RCC 7860 (cell line): ENCODE measurements at places on chromosomes 13 and 19.

DNA sequence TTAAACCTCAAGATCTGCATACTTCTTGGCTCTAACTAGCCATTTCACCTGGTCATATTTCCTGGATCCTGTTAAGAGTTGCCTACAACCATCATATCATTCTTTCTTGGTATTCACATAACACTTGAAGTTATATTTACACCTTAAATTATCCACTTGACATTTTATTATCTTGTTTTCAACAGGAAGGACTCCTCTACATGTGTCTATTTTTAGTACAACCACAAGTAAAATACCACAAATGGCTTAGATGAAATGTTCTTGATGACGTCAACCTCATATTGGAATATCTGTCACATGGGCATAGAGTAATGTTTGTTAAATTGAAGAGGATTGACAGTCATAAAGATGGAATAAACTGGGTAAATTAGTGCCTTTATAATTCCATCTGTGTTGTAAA lies 9.4 kb downstream of the PCDH20 start:
- no peak for DNase-seq

DNA sequence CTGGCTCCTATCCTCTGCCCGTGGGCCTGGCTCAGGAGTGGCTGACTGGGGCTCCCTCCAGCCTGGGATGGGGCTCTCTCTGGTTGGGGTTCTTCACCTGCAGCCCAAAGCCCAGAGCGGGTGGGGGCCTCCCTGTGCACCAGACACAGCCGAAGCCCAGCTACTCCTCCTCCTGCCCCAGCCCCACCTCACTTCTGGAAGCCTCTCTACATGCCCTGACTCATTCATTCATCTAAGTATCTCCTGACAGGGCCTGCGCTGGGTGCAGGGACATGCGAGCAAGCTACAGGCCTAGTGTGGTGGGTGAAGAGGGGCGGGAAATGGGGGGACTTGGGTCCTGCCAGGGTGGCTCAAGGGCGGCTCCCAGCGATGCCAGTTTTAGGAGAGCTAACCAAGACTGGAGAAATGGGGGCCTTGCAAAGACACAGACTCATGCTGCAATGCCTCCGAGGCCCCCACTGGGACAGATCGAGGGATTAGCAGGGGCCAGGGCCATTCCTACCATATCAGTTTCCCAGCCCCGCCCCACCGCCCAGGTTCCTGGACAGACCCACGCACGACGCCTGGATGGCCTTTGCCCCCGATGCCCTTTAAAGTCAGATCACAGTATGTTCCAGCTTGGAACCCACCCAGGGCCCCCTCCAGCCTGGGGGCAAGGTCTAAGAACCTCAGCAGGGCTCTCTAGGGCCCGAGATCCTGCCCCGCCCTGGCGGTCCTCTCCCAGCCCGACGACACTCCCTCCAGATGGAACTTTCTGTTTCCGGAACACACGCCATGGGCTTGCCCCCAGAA lies 12.6 kb downstream of the LSM4 start:
- no peak for DNase-seq

GRCh38 chr13:109611912-109612691 lies 174.3 kb downstream of the IRS2 start:
- no peak for DNase-seq

GRCh38 chr19:35913589-35913988 lies 5.5 kb upstream of the TYROBP start:
- DNase-seq: no peak

- DNase-seq: no peak
Measured at GRCh38 chr13:48536621-48537250, 3.9 kb upstream of the RCBTB2 start.

- DNase-seq: peak; percentile 17
Measured at GRCh38 chr13:102286326-102286725, 115.5 kb downstream of the FGF14 start.

DNA sequence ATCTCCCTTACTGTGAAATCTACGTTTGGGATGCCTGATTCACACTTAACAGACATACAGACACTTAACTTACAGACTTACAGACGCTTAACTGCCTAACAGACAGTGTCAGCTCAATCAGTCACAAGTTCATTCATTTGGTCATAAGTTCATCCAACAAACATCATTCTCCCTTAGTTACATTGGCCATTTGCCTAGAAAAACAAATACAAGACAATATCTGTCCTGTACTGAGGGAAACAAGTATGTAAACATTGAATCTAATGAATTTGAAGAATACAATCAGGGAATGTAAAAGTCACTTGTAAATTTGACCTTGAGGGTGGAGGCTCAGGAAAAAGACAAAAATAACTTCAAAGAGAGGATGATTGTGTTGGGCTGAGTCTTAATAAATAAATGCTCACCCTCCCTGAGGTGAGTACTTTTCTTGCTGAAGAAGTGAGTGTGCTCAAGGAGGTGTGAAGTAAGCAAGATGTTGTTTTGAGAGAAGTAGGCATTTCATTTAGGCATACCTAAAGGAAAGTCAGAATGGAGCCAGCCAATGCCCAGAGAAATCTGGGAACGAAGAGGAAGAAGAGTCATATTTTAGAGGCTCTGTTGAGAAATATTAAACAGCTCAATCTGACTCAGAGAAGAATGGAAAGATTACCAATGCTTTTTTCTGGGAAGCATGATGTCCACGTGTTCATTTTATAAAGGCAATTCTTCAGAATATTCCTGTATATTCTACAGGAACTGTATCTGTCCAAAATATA lies 958.4 kb upstream of the SLC10A2 start:
- no peak for DNase-seq

- no peak for DNase-seq
Measured at GRCh38 chr19:18596752-18597157, 8.2 kb downstream of the REX1BD start.

DNA sequence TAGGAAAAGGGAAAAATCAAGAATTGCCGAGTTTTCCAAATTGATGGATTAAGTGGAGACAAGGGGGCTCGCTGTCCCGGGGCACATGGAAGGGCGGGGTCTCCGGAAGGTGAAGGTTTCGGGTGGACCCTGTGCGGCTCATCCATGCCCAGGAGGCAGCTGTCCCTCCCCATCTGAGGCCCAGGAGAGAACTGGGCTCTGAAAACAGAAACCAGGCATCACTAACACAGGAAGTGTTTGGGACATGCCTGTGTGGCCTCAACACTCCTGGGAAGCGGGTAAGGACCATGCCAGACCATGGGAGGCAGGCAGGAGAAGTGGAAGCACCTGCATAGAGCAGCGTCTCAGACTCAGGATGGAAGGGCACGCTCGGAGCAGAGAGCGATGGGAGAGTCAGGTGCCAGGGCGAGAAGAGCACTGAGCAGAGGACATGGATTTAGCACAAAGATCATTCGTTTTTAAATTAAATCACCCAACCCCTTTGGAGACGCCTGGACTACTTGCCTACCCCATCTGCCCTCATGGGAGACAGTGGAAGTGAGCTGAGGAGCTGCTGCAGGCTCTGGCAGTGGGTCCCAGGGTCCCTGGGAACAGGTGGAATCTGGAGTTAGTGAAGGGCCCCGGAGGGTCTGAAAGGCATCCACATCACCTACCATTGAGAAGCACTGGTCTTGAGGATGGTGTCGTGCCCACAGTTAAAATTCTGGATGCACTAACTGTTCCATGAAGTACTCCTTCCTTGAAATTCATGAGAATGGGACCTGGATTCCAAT lies 183.2 kb upstream of the SOX1 start:
- no peak for DNase-seq

- no peak for DNase-seq
Measured at GRCh38 chr19:8074501-8074900, 21.9 kb downstream of the CCL25 start.

- DNase-seq: no peak
Measured at GRCh38 chr13:113804703-113805430, 45.8 kb downstream of the TMEM255B start.

DNA sequence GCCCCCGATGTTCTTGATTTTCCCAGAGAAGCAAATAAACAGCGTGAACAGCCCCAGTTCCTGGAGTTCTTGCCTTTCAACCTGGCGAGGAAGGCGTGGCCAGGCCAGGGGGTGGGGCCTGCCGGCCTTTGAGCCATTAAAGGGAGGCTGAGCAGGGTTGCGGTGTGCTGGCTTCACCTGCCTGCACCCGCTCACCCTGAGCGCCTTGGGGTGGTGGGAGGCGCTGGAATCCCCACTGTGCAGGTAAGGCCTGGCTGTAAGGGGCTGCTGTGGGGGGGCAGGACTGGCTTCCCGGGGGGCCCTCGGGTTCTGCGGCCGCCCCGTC lies 2.7 kb upstream of the MISP start:
- no peak for DNase-seq

GRCh38 chr13:92224052-92224821 lies 825.8 kb downstream of the GPC5 start:
- DNase-seq: no peak

DNA sequence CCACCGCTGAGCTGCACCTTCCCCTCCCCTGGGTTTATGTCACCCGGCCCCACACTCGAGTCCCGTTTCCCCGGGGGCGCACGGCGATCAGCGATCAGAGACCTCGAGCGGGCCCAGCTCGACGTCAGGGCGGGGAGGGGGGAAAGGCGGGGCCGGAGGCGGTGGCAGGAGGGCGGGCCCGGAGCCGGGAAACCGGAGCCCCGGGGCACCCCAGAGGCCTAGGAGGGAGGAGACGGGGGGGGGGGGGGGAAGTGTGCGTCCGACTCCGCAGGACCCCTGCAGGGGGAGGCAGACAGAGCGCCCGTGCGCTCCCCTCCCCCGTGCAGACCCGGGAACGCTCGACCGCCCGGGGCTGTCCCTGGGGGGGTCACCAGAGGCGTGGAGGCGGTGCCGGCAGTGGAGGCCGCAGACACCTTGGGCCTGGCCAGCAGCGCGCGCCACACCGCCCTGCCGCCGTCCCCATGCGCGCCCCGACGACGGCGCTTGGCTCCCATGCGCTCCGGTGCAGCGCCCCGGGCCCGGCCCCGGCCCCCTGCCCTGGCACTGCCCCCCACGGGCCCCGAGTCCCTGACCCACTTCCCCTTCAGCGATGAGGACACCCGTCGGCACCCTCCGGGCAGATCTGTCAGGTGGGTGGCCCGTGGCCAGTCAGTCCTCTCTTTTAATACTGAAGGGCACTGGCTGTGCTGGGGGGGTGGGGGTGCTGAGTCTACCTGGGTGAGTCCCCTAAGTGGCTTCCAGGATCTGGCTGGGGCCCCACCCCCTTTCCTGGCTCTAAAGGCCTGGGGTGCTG lies 11.8 kb downstream of the PDE4A start:
- DNase-seq: no peak

DNA sequence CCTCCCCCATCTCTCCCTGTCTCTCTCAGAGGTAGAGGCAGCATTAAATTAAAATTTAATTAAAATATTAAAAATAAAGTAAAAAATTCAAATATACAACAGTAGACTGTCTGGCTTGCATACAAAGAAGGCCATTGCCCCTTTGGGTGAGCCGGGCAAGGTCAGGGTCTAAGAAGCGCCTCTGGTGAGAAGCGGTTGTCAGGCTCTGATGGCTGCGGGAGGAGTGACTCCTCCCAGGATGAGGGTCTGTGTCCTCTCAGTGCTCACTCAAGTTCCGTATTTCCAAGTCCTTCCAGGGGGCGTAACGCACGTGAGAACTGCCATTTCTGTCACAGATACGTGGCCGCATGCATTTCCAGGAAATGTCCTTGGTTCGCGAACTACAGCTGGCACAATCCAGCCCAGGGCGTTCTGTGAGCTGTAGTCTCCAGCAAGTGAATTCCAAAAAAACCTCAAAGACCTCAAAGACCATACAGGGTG lies 737 bp upstream of the ZNF181 start:
- no peak for DNase-seq

DNA sequence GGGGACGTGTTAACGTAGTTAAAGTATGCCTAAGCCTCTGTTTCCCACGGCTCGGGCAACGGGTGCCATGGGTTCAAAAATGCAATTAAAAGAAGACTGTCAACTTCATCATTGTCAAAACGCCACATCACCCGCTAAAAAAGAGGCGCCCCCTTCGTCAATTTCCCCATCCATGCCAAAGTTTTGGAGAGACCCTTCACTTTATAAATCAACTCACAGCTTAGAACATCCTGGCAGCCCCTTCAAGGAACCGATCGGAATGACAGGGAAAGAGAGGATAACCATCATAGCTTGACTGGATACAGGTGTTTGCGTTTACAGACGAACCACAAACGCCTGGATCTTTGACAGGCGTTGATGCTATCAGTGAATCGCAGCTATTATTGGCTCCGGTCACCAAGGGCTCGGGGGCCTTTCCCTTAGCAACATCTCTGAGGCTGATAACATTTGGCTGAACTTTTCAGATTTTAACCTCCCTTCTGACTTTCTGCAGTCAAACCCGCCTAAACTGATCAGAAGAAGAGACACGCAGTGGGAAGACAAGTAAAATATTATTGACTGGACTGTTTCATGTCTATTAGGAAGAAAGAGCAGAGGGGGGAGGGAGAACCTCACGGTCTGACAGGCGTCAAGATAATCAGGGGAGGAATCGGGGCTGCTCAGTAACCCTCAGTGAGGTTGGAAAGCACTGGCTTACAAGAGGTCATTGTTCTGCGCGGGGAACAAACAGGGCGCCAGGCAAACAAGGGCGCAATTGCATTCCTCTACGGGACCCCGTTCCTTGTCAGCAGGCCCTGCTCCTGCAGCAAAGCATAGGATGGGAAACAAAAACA lies 322.5 kb upstream of the ZNF507 start:
- DNase-seq: no peak

DNA sequence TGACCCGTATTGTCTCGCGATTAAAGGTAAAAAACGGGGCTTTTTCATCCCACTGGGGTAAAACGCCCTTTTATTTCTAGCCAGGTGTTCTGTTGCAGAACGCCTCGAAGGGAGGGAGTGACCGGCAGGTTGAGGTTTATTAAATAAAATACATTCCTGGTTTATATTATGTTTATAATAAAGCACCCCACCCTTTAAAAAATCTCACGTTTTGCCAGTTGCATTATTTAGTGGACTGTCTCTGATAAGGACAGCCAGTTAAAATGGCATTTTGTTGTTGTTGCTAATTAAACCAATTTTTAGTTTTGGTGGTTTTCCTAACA lies 25.1 kb upstream of the ZNF850 start:
- no peak for DNase-seq

DNA sequence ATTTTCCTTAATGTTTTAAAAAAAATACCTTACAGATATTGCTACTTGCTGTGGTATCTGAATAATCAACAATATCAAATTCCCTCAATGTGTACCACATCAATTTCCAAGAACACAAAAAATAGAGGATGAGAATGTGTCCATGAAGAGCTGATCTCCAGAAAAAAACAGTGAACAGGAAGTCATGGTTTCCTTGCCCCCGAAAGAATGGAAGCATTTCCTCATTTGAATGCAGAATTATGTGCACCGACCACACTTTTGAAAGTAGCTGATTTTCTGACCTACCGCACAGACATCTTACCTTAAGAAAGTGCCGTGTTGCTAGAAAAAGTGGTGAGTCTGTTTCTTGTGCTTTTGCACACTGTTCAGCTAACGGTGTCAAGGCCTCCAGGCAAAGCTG lies 13.4 kb upstream of the EEF1AKMT1 start:
- no peak for DNase-seq

DNA sequence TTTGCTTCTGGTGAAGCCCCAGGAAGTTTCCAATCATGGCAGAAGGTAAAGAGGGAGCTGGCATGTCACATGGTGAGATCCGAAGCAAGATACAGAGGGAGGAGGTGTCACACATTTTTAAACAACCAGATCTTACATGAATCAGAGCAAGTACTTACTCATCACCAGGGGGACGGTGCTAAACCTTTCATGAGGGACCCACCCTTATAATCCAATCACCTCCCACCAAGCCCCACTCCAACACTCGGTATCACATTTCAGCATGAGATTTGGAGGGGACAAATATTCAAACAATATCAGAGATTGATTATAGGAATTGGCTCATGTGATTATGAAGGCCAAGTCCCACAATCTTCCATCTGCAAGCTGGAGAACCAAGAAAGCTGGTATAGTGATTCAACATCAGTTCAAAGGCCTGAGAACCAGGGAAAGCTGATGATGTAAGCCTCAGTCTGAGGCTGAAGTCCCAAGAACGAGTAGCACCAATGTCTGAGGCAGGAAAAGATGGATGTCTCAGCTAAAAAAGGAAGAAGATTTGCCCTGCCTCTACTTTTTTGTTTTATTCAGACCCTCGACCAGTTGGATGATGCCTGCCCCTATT lies 58.6 kb upstream of the WDFY2 start:
- DNase-seq: peak; percentile 47
